H1 (cell line): ENCODE measurements at places on chromosomes 5 and 9.

- no peak for DNase-seq
Observed at GRCh38 chr5:31075981-31076380, 117.5 kb upstream of the CDH6 start.

DNA sequence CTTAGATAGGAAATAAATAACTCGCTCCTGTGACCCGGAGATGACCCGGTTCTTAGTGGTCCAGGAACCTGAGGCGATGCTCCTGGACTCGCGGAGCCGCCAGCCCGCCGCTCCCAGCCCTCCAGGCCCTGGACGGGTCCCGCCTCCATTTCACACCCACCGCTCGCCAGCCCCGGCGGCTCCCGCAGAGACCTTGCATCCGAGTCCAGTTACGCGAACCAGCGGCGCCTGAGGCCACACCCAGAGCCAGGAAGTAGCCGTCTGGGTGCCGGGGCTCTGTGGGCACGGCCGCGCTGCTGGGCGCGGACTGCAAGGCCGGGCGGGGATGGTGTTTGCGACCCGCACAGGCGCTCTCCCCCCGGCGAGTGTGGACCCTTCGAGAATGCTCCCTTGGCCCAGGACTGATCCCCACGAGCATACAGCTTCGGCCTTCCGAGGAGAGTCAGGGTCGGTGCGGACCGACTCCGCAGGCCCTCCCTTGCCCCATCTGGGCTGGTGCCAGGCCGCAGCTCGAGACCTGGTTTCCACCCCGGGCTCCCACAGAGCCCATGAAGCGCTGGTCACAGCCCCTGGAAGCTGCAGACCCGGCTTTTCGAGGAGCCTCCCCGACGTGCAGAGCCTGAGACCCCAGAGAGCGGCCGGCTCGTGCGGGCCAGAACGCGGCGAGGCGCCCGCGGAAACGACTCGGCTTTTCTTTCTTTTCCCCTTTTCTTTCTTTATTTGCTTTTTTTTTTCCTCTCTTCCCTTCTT, 5.2 kb upstream of the BARX1 start:
- peak; percentile 72 for DNase-seq

- no peak for DNase-seq
Observed at GRCh38 chr9:89379508-89380115, 61.3 kb downstream of the SECISBP2 start.

- no peak for DNase-seq
Observed at GRCh38 chr5:167294882-167295680, 996.4 kb upstream of the WWC1 start.

DNA sequence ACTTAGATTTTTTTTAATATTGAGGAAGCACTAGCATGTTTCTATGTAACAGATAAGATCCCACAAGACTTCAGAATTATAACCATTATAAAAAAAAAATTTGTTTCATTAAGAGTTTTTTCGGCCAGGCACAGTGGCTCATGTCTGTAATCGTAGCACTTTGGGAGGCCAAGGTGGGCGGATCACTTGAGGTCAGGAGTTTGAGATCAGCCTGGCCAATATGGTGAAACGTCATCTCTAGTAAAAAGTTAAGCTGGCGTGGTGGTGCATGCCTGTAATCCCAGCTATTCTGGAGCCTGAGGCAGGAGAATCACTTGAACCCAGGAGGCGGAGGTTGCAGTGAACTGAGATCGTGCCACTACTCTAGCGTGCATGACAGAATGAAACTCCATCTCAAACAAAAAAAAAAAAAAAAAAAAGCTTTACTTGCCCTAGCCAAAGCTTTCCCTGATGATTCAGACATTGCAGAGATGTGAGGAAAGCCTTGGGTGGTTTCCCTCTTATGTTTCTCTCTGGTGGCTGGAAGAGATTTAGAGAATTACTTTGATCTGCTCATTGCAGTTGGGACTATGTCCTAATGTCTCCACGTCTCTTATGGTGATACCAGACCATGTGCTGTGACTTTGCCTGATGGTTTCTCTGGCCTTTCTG, 65.4 kb downstream of the EGFLAM start:
- no peak for DNase-seq

GRCh38 chr5:14281746-14282181, 138.6 kb downstream of the TRIO start:
- DNase-seq: no peak

GRCh38 chr5:138901716-138902115, 26.6 kb upstream of the LRRTM2 start:
- no peak for DNase-seq

DNA sequence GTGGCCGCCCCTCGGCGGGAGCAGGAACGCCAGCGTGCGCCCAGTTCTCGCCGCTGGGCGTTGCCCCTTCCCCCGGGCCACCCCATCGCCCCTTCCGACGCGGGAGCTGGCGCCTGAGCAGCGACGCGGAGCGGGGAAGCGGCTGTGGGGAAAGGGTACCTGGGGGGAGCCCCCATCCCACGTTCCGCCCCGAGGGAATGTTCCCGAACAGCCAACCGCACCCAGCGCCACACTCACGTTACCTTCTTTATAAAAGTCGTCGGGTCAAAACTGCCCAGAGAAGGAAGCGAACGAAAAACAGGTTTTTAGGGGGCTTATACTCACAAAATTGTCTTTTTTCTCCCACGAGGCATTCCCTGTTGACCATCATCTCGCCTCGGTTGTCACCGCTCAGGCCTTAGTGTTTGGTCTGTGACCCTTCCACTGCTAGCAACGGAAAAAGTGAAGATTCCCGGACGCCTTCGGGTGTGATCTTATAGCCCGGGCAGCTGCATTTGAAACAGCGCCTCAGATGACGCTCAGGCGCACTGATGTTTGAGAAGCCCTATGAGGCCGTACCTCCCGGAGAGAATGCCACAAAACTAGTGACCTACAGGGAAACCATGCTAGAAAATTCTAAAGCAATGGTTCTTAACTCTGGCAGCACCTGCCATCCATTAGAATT, 475 bp upstream of the GOLM1 start:
- peak; percentile 74 for DNase-seq

GRCh38 chr5:171397190-171397589, 9.5 kb downstream of the NPM1 start:
- no peak for DNase-seq

- no peak for DNase-seq
Observed at GRCh38 chr5:94693043-94693822, 74.8 kb downstream of the SLF1 start.

DNA sequence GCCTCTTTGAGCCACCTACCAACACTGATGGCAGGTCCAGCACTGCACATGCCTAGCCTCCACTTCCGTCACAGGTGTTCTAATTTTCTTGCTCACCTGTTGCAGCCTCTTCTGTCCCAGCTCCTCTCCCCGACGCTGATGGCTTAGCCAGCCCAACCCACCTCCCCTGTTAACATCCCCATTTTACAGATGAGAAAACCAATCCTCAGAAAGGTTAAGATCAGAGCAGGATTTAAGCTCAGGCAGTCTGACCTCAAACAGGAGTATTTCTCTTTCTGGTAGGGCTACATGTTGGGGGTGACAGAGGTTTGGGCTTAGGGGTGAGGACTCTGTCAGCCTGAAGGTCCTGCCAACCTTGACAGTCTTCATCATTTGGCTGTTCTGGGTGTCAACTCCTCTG, 74.5 kb upstream of the PITX1 start:
- no peak for DNase-seq

DNA sequence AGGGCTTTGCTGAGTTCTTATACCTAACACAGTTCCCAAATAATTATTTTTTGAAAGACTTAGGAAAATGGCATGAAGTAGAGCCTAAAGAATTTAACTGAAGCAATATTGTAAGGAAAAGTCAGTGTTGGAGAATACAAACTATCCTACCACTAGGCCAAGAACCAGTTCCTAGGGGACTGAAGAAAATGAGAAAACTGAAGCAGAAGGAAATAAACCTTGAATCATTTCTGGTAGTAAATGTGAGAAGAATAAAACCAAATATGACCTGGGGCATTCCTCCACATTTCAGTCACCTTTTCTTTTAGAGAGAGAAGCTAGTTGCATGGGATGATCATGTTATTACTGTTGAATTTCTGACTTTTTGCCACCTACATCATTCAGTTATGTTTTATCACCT, 1393.9 kb upstream of the C9orf72 start:
- no peak for DNase-seq

DNA sequence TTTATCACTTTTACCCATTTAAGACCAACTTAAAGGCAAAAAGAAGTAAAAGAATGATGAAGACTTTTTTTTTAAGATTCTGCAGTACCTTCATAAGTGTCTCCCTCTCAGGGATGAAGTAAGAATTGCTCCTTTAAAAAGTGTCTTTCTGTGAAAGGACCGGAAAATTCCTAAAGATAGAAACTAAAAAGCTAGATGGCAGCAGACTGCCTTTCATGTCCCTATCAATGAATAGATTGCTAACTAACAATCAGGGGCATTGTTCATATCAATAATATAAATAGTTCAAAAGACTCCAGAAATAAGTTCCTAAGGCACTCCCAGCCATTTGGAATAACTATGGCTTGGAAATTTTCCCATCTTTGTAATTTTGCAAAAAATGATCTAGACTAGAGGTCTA, 558.0 kb downstream of the PDE4D start:
- DNase-seq: no peak

DNA sequence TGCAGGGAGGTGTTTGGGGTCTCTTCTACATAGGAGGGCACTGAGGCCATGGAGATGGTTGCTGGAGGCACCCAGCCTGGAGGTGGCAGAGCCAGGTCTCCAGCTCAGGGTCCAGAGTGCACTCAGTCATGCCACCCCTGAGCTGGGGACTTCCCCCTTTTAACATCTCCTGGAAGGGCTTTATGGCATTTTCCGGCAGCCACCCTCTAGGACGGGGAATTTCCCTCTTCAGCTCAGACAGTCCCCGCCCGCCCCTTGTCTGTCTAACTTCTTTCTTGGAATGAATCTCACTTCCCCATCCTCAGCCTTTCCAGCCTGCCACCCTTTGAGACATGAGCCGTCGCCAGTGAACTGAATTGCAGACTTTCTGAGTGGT, 49.9 kb downstream of the COL15A1 start:
- no peak for DNase-seq
